ENCODE measurements at places on chromosomes 16 and 17.

DNA sequence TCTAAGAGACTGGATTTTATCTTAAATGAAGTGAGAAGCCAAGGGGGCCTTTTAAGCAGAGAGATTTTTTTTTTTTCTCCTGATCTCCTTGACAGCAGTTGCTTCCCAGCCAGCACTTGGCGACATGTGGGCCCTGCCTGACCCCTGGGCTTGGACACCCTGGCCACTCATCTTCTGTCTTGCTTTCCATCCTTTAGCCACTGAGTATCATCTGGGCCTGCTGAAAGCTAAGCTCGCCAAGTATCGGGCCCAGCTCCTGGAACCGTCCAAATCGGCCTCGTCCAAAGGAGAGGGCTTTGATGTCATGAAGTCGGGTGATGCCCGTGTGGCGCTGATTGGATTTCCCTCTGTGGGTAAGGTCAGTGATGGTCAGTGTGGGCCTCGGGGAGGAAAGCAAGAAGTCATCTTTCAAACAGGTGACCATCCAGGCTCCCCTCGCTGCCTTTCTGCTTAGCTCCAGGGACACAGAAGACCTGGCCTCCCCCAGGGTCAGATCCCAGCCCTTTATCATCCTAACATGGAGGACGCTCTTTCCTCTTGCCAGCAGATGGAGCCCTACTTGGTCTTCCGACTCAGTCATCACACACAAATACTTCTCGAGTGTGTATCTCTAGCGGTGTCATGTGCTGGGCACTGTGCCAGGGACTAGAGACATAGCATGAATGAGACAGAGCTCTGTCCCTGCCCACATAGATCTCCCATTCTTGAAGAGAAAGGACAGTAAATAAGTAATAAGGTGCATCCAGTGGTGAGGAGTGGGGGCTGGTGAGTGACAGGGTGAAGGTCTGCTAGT, 6.1 kb downstream of the DRG2 start:
- no peak for DNase-seq

DNA sequence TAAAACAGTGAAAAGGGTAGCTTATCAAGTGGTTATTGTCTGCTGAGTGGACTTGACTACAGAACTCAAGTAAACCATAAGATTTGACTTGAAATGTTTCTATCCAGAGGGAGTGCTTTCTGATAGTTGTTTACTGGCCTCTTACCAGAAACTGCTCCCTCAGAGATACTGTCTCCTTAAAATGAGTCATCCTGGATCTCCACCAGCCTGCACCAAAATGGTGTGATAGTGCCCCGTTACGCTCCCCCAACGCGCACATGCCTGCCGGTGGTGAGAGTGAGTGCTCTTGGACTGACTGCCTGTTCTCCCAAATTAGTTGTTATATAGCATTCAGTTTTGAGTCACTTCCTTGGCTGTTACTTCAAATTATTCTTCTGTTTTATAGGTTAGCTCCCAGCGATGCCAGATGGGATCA, 22.9 kb downstream of the PRCD start:
- no peak for DNase-seq

- DNase-seq: no peak
Observed at GRCh38 chr16:23504076-23504452, 6.2 kb downstream of the GGA2 start.

DNA sequence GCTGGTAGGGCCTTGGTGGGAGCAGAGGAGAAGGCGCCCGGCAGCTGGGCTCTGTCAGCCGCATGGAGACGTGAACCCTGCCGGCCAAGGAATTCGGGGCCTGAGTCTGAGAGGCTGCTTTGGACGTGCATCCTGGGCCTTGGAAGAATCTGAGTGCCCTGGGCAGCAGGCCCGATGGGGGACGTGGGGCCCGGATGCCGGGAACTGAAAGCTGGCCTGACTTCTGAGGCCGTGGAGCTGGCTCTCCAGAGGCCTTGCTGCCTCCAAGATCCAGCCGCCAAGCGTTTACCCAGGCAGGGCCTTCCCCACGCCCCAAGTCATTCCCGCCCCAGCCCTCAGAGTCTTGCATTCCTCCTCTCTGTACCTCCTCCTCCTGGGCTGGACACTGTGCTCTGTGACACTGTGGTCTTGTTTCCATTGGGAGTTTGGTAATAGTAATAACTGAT, 37.2 kb downstream of the NKD1 start:
- no peak for DNase-seq

DNA sequence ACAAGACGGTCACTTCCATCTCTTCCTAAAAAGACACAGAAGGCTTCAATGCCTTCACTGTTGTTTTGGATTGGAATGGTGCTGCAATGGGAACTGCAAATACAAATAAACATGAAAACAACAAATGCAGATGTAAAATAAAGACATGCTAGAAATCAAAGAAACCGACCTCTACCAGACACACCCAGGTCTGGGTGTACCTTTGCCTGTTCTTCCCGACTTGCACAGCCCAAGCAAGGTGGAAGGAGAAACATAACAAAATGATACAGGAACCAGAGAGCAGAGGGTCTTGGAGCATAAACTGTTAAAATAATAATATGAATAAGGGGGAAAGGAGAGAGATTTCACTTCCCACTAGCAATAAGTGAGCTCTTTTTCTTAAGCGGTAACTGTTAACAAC, 17.3 kb downstream of the RFFL start:
- no peak for DNase-seq

DNA sequence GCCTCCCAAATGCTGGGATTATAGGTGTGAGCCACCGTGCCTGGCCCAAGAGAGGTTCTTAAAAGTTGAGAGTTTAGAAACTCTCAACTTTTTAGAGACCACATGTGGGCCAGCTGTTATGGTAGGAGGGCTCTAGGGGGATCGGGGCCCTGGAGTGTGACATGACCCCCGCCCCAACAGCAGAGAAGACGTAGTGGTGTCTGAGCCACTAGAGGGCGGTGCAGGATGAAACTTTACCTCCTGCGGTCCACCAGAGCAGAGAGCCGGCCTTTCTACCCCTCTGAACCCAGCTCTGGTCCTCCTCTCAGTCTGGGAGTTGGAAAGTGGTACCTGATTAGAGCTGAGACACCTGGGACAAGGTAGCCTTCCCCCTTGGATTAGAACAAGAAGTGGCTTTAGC, 7.4 kb downstream of the CDK5RAP3 start:
- peak; percentile 72 for DNase-seq

DNA sequence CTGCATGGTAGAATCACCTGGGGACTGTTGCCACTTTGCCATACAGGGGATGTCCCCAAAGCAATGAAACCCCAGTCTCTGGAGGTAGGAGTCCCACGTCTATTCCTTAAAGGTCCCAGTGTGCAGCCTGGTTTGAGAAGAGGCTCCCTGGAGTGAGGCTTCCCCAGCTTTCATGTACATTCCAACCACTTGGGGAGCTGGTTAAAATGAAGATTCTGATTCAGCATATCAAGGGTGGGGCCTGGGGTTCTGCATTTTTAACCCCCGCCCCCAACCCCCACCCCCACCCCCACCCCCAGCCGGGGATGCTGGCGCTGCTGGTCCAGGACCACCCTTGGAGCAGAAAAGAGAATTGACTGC, 241.2 kb downstream of the FOXL1 start:
- DNase-seq: no peak

DNA sequence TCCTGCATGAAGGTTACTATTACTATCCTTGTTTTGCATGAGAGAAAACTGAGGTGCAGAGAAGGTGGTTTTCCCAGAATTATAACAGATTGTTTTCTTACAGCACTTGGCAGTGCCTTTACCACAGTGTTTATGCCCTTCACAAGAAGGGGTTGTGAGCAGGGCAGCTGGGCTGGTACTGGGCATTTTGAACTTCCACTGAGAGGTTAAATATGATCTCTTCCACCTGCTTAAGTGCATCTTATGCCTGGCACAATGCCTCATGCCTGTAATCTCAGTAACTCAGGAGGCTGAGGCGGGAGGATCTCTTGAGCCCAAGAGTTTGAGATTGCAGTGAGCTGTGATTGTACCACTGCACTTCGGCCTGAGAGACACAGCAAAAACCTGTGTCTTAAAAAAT, 36.2 kb downstream of the NDE1 start:
- no peak for DNase-seq

GRCh38 chr17:80807882-80808281, 183.8 kb upstream of the CHMP6 start:
- DNase-seq: no peak

DNA sequence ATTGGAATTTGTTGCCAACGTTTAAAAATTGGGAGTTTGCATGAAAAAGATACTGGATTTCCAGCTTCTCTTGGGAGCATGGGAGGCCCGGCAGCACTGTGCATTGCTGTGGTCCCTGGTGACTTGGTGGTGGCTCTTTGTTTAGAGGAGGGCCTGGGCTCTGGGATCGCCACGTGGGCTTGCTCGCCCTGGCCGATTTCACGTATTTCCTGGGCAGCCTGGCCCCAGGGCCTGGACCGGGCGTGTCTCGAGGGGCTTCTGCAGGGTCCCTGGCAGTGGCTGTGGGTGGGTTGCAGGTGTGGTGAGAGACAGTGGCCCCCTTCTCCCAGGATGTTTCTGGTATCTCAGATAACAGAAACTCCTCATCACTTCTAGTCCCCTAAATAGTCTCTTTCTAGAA, 67.9 kb downstream of the ATP2C2 start:
- DNase-seq: no peak

GRCh38 chr16:80175011-80175410, 365.8 kb upstream of the DYNLRB2 start:
- DNase-seq: no peak

- DNase-seq: no peak
Observed at GRCh38 chr17:82687375-82687861, 11.1 kb downstream of the RAB40B start.

- DNase-seq: no peak
Observed at GRCh38 chr17:65103896-65104295, 33.3 kb upstream of the RGS9 start.

DNA sequence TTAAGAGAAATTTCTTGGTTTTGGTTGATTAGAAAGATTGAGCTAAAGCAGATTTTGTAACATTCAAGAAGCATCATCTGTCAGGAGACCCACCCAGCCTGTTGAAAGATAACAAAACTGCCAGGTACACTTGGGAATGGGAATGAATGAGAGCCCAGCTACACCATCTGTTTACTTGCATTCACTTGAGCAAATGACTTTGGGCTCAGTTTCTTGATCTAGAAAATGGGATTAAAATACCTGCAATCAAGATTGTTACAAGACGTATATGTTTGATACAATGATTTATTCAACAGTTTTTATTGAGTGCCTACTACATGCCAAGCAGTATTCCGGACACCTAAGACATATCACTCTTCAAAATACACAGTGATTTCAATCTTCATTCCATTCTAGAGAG, 76.3 kb upstream of the HAS3 start:
- no peak for DNase-seq
